Osteoblast (primary cell): ENCODE measurements at places on chromosomes 3 and 15.

DNA sequence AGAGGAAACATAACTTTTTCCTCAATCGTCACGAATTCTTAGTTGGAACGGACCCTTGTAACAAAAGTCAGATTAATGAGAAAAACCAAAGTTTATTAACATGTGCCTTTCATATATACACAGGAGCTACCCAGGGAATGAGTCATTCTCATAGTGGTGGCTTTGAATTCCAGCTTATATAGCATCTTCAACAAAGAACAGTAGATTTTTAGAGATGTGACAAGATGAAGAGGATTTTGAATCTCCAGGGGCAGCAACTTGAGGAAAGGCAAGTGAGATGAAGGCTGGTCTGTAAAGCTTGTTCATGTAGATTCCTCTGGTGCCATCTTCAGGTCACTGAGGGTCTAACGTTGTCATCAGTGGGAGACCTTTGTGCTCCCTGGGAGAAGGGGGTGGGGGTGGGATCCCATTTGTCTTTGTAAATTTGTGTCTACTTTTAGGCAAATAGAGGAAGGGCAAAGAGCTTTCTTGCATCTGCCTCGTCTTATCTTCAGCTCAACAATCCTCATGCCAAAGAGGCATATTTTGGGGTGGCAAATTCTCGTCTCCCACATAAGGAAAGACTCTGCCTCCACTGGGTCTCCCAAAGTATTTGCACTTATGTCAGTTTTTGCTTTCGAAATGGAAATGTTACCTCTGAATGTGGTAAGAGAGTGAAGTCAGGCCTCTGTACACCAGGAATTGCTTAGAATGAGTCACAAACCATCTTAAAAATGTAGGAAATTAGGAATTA lies 29.5 kb downstream of the CLEC3B start:
- no peaks in the 10 kb centered on the region for H3K36me3 ChIP-seq
- H3K4me3 ChIP-seq: no peak overlapping the region
- no peak for DNase-seq
- H3K27ac ChIP-seq: peak overlapping the region; percentile 81

DNA sequence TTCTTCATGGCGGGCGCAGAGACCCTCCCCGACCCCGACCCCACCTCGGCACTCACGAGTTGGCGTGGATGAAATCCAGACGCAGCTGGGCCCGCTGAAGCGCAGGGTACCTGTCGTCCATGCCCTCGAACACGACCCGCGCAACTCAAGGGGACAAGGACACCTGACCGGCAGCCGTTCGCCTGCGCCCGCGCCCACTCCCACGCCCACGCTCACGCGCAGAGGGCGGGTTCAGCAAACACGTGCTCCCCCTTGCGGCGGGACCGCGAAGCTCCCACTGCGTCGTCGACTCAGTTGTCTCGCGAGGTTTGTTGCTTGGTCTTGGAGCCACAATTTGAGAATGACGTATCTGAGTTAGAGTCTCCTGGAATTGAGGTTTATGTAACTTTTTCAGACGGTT lies at the start of gene MORC1:
Gene MORC1 (minus strand): TSS at position 196 of the 400 bp plus-strand sequence. CDS start 75 bp downstream, at position 121.
- no peaks in the 10 kb centered on the region for H3K36me3 ChIP-seq
- H3K4me1 ChIP-seq: no peaks in the 10 kb centered on the region
- no peak for DNase-seq
- H3K4me3 ChIP-seq: no peak within 1 kb of the TSS
- H3K27me3 ChIP-seq: no peaks in the 10 kb centered on the region

DNA sequence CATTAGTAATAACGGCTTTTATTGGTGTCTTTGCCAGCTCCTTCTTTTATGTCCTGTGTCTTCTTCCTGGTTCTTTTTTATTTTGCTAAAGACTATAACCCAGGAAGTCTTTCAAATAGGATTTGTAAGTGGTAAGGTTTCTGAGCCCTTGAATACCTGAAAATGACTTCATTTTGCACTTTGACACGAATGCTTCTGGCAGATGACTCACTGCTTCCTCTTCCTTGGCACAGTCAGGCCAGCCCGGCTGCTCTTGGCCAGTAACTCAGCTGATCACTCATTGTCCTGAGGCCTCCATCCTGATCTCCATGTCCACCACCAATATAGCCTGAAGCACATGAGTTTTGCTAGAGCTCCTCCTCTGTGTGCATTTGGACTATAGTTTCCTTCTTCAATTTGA lies 48.7 kb upstream of the NR2E3 start:
- H3K27me3 ChIP-seq: no peaks in the 10 kb centered on the region
- DNase-seq: peak; percentile 95
- H3K27ac ChIP-seq: peak overlapping the region; percentile 57
- H3K4me1 ChIP-seq: peaks cover 11% of the 10 kb centered on the region

GRCh38 chr3:31226346-31226745 lies 306.4 kb upstream of the STT3B start:
- H3K36me3 ChIP-seq: no peaks in the 10 kb centered on the region
- H3K4me3 ChIP-seq: no peak overlapping the region
- H3K27ac ChIP-seq: no peak overlapping the region
- H3K27me3 ChIP-seq: peaks cover 4% of the 10 kb centered on the region
- no peaks in the 10 kb centered on the region for H3K4me1 ChIP-seq
